Vagina (tissue), 2 donors: ENCODE measurements at places on chromosomes 2 and 18.
A peak's percentile ranks its signal among the peaks of the same experiment; 100 is the strongest.

- no peak for DNase-seq
Measured at GRCh38 chr18:2360861-2361260, 210.4 kb downstream of the METTL4 start.

GRCh38 chr2:119673796-119674195 lies 5.2 kb upstream of the TMEM177 start:
- DNase-seq, result peak; percentile 60

GRCh38 chr2:109458512-109458911 lies 155.3 kb downstream of the SEPTIN10 start:
- DNase-seq, result no peak

DNA sequence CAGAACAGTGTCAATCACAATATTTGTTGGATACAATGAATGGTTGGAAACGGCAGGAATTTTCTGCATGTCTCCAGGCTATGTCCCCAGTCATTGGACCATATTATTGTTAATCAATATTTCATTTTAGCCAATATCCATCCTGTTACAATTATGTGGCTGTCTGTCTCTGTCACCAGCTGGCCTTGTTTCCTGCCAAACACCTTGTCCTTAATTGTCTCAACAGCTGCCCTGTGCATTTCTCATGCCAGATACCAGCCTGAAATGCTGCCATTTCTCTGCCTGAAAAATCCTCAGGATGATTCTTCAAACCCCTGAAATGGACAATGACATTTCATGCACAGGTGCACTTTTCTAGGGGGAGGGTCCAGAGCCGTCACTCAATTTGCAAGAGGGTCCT lies 170.6 kb downstream of the ALPK2 start:
- no peak for DNase-seq

GRCh38 chr2:20377741-20378140 lies 27.1 kb upstream of the PUM2 start:
- no peak for DNase-seq

DNA sequence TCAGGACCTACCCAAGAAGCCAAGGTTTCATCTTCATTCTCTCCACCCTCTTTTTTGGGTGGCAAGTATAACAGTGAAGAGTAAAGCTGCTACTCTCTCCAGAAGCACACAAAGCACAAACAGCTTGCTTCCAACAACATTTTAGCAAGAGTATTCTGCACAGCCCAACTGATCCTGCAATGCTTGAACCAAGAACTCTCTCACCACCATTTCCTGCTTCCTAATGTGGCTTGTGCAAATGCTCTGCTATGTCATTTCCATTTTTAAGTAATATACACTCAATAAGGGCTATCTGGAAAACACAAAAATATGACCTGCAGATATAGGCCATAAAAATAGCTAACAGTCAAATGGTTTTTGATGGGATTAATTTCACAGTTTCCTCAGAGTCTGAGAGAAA lies 24.1 kb upstream of the IHH start:
- no peak for DNase-seq

DNA sequence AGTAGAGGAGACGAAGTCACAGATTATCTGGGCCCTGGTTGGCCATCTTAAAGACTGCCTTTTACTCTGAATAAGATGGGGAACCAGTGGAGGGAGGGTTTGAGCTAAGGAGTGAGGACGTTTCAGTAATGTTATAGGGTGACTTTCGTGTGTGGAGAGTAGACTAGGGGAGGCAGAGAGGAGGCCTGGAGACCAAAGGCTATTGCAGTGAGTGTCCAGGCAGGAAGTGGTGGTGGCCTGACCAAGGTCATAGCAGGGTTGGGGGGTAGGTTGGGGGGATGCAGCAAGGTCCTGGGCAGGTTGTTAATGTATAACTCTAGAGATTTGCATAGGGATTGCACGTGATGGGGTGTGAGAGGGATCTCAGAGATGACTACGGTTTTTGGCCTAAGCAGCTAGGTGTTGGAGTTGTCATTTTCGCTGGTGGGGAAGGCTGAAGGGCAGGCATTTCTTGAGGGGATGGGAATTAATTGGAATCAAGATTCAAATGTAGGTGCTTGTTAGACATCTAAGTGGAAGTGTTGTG lies 4.9 kb downstream of the CEP192 start:
- no peak for DNase-seq

DNA sequence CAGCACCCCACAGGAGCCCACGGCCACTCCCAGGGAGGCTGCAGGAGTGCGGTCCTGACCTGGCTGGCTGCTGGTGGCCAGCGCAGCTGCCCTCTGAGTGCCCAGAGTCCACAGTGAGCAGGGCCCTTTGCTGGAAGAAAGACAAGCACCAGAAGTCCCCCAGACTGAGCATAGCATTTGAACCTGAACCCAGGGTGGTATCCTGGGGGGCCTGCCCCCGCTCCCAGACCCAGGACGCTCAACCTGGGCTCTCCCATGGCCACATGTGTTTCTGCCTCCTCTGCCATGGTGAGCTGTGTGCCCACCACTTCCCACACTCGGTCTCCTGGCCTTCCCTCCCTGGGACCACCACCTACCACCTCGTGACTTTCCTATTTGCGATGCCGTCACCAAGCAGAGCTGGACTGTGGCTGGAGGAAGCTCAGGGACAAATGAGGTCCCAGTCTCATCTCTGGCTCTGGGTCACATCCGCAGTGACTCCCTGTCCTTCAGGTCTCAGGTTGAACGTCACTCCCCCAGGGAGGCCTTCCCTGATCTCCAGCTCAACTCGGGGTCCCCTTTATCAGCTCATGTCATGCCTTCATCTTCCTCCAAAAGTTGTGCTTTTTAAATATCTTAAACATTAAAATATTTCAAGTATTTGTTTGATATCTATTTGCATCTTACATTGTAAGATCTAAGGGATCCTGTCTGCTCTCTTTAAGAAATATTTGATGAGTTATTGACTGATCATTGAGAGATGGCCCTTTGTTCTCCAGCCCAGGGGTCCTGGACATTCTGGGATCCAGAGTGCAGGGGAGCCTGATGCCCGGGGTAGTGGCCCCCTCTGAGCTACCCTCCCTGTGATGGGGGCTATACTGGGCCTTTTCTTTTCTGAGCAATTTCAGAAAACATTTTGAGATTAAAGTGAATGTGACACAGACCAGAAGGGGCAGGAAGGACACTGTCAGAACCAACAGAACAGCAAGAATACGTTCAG lies 16.4 kb upstream of the GPR55 start:
- DNase-seq, result peak; percentile 90
